ENCODE measurements at places on chromosomes 16 and 17.

DNA sequence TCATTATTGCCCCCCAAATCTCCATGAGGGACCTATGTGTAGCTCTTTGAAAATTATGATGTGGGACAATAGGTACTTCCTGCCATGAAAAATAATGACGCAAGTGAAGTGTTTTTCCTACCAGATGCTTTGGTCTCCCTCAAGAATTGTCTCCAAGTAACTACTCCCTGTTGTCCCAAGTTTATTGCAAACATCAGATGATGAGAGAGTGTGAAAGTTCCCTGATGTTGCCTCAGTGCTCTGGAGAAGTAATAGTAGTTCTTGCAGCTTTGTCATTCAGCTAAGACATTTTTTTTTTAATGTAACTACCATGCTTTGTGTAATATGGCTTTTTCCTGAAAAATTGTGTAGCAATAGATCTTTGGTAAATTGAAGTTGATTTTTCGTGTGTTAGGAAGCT lies 20.1 kb downstream of the LPCAT2 start:
- H3K27me3 ChIP-seq: no peaks in the 10 kb centered on the region
- H3K27ac ChIP-seq: no peak overlapping the region
- no peak overlapping the region for H3K4me3 ChIP-seq
- DNase-seq: no peak
- no peaks in the 10 kb centered on the region for H3K36me3 ChIP-seq

- no peak overlapping the region for H3K27ac ChIP-seq
- peaks cover 13% of the 10 kb centered on the region for H3K27me3 ChIP-seq
- H3K4me1 ChIP-seq: no peaks in the 10 kb centered on the region
- no peaks in the 10 kb centered on the region for H3K36me3 ChIP-seq
Observed at GRCh38 chr17:10295728-10296343, 77.0 kb downstream of the MYH13 start.

- H3K27me3 ChIP-seq: no peaks in the 10 kb centered on the region
- peaks cover 62% of the 10 kb centered on the region for H3K4me1 ChIP-seq
- H3K27ac ChIP-seq: peak overlapping the region; percentile 98
- H3K4me3 ChIP-seq: peak overlapping the region; percentile 39
- peaks cover 10% of the 10 kb centered on the region for H3K36me3 ChIP-seq
- DNase-seq: no peak
Observed at GRCh38 chr17:45305530-45306087, 11.2 kb downstream of the MAP3K14 start.

GRCh38 chr17:49021095-49021767 lies 24.0 kb downstream of the IGF2BP1 start:
- peaks cover 6% of the 10 kb centered on the region for H3K27me3 ChIP-seq
- DNase-seq: no peak
- H3K36me3 ChIP-seq: no peaks in the 10 kb centered on the region
- H3K27ac ChIP-seq: no peak overlapping the region

- no peaks in the 10 kb centered on the region for H3K4me1 ChIP-seq
- H3K27ac ChIP-seq: no peak overlapping the region
- no peak for DNase-seq
Observed at GRCh38 chr16:5490499-5490898, 392.9 kb upstream of the EEF2KMT start.

DNA sequence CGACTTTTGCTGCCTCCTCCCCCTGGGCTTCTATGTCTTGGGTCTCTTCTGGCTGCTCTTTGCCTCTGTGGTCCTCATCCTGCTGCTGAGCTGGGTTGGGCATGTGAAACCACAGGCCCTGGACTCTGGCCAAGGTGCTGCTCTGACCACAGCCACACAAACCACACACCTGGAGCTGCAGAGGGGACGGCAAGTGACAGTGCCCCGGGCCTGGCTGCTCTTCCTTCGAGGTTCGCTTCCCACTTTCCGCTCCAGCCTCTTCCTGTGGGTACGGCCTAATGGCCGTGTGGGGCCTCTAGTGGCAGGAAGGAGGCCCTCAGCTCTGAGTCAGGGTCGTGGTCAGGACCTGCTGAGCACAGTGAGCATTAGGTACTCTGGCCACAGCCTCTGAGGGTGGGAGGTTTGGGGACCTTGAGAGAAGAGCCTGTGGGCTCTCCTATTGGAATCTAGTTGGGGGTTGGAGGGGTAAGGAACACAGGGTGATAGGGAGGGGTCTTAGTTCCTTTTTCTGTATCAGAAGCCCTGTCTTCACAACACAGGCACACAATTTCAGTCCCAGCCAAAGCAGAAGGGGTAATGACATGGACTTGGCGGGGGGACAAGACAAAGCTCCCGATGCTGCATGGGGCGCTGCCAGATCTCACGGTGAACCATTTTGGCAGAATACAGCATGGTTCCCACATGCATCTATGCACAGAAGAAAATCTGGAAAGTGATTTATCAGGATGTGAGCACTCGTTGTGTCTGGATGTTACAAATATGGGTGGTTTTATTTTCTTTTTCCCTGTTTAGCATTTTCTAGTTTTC lies 2.3 kb downstream of the GP1BA start:
- H3K27me3 ChIP-seq: peaks cover 2% of the 10 kb centered on the region
- peak overlapping the region; percentile 49 for H3K27ac ChIP-seq
- peak overlapping the region; percentile 47 for H3K4me3 ChIP-seq
- no peak for DNase-seq

- H3K4me3 ChIP-seq: no peak overlapping the region
- no peak overlapping the region for H3K27ac ChIP-seq
- peaks cover 6% of the 10 kb centered on the region for H3K36me3 ChIP-seq
- peaks cover 13% of the 10 kb centered on the region for H3K4me1 ChIP-seq
Observed at GRCh38 chr16:30084816-30085159, 6.9 kb downstream of the TBX6 start.

- H3K27me3 ChIP-seq: peaks cover 45% of the 10 kb centered on the region
- no peak for DNase-seq
- no peaks in the 10 kb centered on the region for H3K4me1 ChIP-seq
- H3K36me3 ChIP-seq: no peaks in the 10 kb centered on the region
- H3K4me3 ChIP-seq: no peak overlapping the region
Observed at GRCh38 chr17:5629128-5629527, 44.8 kb upstream of the NLRP1 start.

GRCh38 chr16:48081656-48082055 lies 74.1 kb downstream of the ABCC12 start:
- no peak for DNase-seq
- H3K4me1 ChIP-seq: no peaks in the 10 kb centered on the region

DNA sequence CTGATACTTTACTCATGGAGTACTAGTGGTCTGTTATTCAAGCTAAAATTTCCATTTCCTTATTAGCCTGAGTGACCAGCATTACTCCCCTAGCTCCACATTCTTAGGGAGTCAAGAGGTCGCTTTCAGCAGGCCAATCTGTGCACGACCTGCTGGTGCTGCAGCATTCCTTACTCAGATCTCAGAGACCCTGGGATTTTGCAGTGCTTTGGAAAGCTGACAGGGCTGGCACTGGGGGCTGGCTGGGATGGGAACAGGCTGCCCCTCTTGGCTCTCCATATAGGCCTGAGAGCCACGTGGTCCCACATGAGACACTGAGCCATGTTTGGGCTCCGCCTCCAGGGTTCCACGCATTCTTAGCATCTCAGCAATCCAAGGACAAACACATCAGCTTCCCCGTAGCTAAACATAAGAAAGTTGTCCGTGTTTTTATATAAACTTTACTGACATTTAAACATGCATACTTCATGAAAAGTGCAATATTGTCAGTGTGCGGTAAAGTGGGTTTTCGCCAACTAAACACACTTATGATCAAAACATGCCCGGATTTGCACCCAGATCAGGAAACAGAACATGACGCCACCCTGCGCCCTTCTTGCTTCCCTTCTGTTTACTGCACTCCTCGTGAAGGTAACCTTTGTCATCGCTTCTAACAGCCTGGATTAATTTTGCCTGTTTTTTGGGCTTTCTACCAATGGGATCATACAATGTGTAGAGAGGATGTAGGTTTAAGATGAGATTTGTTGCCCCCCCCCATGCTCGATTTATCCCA lies 254.5 kb upstream of the CACNG5 start:
- peaks cover 15% of the 10 kb centered on the region for H3K4me1 ChIP-seq
- no peaks in the 10 kb centered on the region for H3K27me3 ChIP-seq
- no peak for DNase-seq
- H3K27ac ChIP-seq: peak overlapping the region; percentile 33
